ENCODE measurements at places on chromosomes 5 and 9. TPM values are rescaled to one million over a fixed set of nuclear protein-coding genes. Genes with fewer than 3 reads are reported as not detected.

GKAP1 gene
- 14.0 TPM for total RNA-seq

HTR1A gene
- total RNA-seq = not detected

FOXD4 gene
- 0.43 TPM for total RNA-seq

PCDHGB3 gene
- 3.0 TPM for total RNA-seq

CARD9 gene
- 8.2 TPM for total RNA-seq

GFI1B gene
- 1.3 TPM for total RNA-seq

PTGES gene
- 5.0 TPM for total RNA-seq

ADRB2 gene
- total RNA-seq = 3.4 TPM

RBM22 gene
- total RNA-seq = 46.1 TPM

HINT1 gene
- 152 TPM for total RNA-seq

LHX2 gene
- total RNA-seq = 0.17 TPM

BTNL9 gene
- 11.5 TPM for total RNA-seq

ENHO gene
- total RNA-seq = 1.7 TPM

IFT74 gene
- total RNA-seq = 19.9 TPM

NFIL3 gene
- 16.4 TPM for total RNA-seq

- peak; percentile 95 for DNase-seq
These were observed 588.5 kb downstream of the MTRR start for GRCh38 chr5:8457187-8458037.

DNA sequence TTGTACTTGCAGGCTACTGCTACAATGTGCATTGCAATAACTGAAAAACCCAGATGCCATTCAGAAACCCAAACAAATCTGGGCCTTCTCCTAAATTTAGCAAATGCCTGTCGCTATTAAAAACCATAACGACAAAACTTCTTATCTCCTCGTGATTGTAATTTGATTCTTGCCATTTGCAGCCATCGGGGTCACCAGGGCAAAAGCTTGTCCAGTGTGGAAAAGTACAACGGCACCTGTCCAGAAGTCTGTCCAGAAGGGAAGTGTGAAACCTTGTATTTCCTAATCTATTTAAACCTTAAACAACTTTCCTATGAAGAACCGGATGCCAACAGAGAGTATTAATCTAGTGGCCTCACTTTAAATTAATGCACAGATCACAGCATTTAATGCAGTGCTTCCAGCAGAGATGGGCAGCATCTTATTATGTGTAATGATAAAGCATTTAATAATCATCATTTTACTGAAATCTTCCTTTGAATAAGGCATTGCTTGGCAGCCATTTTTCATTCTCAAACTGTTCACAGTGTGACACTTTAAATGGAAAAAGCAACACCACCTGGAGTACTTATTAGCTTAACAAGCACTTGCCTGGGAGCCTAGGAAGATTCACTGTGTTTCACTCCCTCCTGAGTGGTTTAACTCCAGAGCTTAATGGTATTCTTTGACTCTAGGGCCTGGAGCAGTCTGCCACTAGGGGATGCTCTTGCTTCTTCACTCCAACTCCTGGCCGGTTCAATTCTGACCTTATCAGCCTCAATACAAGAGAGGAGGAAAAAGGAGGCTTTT is 4.9 kb upstream of the C7 start:
- peak; percentile 79 for DNase-seq

DNA sequence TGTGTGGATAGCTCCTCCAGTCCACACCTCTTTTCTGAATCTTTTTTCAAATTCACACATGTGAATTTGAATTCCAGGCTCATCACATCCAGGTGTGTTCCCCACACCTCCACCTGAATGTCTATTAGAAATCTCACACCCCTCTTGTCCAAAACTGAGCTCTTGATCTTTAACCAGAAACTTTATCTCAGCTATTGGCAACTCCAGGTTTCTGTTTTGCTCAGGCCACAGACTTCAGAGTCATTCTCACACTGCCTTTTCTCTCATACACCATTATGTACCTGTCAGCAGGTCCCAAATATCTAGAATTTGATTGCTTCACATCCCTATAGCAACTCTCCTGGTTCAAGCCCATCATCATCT is 11.6 kb downstream of the NIPSNAP3B start:
- no peak for DNase-seq

DNA sequence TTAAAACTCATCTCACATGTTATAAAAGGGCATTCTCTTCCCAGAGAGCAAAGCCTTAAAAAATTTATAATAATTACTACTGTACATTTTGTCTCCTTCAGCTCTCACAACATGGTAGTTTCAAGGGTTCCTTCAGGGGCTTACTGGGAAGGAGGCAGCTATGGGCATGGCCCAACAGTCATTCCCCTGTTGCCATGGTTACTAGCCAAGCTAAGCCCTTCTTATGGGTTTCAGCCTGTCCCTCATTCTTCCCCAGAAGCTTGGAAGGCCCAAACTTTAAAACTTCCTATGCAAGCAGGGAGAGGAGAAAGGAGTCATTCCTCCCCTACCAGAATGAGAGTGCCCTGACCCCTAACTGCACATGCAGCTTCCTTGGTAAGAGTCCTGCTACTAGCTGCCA is 82.2 kb upstream of the CNTLN start:
- no peak for DNase-seq

- no peak for DNase-seq
These were observed 628.7 kb upstream of the ZNF608 start for GRCh38 chr5:125375143-125375542.

DNA sequence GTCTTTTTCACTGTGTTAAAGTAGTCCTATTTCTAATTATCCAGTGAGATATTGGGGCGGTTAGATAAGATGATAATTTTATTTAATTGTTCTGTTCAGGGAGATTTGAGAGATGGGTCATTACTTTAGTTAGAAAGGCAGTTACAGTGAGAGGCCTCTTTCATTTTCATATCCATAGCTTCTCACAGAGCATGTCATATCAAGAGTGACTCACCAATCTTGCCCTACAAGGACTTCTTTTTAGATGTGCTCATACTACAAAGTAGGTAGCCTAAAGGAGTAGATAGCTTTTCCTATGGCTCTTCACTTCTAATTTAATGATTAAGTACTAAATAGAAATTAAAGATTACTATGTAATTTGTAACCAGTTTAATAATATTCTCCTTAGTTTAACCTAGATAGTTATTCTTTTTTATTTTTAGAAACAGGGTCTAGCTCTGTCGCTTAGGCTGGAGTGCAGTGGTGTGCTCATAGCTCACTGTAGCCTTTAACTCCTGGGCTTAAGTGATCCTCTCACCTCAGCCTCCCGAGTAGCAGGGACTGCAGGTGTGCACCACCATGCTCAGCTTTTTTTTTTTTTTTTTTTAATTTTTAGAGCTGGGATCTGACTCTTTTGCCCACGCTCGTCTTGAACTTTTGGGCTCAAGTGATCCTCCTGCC is 71.0 kb downstream of the FER start:
- no peak for DNase-seq

DNA sequence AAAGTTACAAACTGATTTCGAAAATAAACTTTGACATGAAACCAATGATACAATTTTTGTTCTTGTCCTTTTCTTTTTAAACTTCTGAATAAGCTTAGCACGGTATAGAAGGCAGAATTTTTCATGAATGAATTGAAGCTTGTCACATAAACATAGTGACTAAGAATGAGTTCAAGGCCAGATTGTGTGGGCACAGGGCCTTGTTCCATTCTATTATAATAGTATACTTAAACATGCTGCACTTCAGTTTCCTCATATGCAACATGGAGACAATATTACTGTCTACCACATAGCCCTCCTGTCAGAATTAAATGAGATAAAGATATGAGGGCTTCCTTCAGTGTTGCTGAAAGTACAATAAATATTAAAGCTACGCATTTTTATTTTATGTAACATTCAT is 204.2 kb upstream of the HAPLN1 start:
- DNase-seq = no peak

- DNase-seq = no peak
These were observed 81.3 kb upstream of the ERCC6L2 start for GRCh38 chr9:95793924-95794828.

DNA sequence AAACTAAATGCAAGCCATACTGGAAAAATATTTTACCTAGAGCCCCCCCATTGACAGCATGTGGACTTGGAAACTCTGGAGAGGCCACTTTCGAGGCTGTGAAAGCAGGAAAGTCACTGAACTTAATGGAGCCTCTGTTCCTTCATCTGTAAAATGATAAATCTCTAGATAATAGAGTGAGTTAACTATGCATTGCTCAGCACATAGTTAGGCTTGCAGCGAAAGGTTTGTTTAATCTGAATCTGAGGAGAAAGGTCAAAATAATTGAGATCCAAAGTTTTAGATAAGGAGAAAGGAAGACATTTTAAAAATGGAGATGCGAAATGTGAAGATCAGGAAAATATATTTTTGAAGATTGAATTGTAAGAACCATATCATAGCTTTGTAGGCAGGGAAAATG is 4.6 kb downstream of the PCSK5 start:
- no peak for DNase-seq

GRCh38 chr9:129568560-129569501 is 52.1 kb downstream of the C9orf50 start:
- peak; percentile 82 for DNase-seq

GRCh38 chr5:116487045-116487444 is 87.6 kb downstream of the SEMA6A start:
- no peak for DNase-seq

DNA sequence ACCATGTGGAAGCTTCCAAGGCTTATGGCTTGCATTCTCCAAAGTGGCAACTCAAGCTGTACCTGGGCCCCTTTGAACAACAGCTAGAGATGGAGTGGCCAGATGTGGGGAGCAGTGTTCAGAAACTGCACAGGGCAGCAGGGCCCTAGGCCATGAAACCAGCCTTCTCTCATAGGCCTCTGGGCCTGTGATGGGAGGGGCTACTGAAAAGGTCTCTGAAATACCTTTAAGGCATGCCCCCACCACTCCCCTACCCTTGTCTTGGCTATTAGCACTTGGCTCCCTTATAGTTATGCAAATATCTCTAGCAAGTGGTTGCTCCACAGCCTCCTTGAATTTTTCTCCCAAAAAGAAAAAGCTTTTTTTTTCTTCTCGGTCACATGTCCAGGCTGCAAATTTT is 1014.6 kb downstream of the DTWD2 start:
- no peak for DNase-seq

GRCh38 chr5:107653685-107654084 is 17.1 kb downstream of the EFNA5 start:
- DNase-seq = no peak

- no peak for DNase-seq
These were observed 78.3 kb downstream of the DPYSL3 start for GRCh38 chr5:147431586-147431985.

GRCh38 chr9:98097836-98098235 is 21.2 kb downstream of the TRIM14 start:
- DNase-seq = no peak

- no peak for DNase-seq
These were observed 15.1 kb downstream of the QRFP start for GRCh38 chr9:130881516-130881915.
